ENCODE measurements at places on chromosomes 13 and 19.

DNA sequence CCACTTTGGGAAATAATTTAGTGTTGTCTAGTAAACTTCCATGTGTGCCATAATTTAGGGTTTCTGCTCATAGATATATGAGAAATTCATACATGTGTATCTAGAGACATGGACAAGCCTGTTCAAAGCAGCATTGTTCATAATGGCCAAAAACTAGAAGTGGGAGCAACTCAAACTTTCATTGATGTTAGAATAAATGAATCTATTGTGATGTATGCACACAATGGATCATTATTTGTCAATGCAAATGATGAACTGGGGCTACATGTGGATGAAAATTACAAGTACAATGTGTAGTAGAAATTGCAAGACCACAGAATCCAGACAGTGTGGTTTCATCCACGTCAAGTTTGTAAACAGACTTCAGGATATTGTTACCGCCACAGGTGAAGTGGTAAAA, 284.7 kb downstream of the SLC7A1 start:
- DNase-seq, result no peak

DNA sequence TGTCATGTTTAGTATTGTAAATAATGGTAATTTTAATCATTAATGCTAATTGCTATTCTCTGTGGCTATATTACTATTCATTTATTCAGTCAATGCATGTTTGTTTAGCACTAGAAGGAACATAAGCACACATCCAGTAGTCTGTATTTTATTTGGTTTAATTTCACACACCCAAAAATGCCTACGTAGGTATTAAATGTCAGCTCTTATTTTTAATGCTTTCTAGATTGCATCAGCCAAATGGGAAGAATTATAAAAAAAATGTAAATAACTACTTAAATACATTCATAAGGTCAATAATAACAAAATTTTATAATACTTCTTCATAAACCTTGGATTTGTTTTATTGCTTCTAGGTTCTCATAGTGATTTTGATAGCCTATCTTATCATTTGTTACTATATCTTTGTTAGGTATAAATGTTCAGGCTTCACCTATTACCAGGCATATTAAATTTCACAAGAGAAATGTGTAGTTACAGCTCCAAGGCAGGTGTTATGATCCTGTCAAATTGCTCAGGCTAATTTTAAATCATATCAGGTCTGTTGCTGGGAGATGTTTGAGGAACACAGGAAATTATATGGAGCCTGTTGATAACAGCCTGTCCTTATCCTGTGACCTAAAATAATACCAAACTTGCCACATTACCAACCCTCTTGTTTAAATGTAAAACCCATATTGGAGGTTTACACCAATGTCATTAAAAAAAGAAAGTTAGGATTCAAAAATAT, 34.4 kb downstream of the ITGBL1 start:
- DNase-seq, result no peak

DNA sequence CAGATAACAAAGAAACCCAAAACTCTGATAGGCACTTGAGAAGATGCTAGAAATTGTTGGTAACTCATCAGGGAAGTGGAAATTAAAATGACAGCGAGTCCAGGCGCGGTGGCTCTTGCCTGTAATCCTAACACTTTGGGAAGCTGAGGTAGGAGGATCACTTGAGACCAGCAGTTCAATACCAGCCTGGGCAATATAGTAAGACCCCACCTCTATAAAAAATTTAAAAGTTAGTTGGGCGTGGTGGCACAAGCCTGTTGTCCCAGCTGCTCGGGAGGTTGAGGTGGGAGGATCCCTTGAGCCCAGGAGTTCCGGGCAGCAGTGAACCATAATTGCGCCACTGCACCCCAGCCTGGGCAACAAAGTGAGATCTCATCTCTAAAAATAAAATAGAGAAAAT, 2.6 kb upstream of the RYR1 start:
- no peak for DNase-seq

- DNase-seq, result no peak
These were observed 28.3 kb downstream of the KLF12 start for GRCh38 chr13:74105871-74106270.

DNA sequence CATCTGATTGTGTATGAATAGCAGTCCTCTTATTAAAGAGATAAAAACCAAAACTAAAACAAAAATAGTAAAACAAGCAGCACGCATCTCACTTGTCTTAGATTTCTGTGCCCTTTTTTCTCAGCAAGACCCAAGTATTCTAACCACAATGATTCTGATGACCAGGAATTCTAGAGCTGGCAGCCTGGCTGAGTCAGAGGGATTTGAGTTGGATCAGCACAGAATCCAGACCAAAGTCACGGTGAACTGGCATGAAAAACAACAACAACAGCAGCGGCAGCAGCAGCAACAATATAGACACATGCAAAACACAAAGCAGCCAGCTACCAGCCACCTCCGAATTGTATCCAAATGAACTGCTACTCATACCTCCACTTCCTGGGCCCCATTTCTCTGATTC, 360.5 kb downstream of the KCNRG start:
- no peak for DNase-seq

DNA sequence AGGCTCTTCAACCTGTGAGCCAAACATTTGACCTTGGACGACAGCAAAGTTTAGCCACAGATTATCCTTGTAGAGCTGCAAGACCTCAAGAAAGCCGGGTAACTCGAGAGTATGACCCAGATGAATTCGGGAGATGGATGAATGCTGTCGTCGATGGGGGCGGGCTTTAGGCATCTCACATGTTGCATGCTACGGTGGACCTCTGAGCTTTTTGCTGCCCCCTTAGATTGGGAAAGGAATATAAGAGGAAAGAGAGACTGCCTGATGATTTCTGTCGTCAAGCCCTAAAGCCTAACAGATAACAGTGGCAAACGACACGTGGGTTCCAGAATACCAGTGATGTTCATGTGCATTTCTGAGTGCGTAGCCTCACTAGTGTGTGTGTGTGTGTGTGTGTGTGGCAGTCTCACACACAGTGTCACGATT, 730 bp upstream of the ABCC4 start:
- no peak for DNase-seq

- DNase-seq, result no peak
These were observed 99.9 kb upstream of the FAM216B start for GRCh38 chr13:42681326-42682100.

DNA sequence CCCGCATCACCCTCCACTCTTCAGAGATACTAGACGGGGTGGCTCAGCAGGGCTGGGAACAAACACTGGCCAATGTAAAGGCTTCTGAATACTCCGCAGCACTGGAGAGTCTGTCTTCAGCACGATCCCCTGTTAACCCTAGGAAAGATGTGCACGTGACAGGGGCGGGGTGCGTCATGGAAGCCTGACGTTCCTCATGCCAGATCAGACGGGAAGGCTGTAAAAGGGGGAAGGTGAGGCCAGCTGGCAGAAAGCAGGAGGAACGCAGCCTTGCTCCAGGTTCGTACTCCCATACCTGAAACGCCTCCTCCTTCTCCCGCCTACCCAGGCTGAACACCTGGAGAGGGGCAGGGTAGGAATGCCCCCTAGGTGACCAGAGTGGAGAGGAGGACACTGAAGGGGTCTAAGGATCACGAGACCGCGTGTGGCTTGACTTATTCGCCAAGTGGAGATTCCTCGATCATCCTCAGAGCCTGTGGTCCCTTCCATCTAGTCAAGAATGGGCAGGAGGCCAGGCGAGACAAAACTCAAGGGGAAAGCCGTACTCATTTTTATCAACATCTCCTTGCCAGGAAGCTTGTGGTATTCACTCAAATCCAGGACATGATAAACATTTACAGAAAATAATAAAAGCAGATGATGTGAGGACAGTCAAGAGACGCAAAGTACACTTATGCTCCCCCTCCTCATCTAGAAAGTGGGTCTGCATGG, 18.2 kb upstream of the FFAR2 start:
- no peak for DNase-seq

DNA sequence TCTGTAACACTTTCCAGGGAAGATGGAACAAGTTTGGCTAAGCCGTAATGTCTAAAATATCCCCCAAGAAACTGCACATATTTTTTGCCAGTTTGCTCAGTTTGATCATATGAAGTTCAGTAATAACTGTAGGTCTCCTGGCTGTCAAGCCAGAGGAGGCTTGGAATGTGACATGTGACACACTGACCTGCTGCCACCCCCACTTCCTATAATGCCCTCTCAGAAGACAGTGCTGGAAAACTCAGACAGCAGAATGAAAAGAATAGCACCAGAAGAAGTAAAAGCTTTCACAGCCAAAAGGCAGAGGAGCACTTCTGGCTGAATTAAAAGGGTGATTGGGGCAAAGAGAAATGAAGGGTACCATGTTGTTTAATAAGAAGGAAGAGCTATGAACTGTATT, 67.4 kb upstream of the UBAC2 start:
- DNase-seq, result no peak

DNA sequence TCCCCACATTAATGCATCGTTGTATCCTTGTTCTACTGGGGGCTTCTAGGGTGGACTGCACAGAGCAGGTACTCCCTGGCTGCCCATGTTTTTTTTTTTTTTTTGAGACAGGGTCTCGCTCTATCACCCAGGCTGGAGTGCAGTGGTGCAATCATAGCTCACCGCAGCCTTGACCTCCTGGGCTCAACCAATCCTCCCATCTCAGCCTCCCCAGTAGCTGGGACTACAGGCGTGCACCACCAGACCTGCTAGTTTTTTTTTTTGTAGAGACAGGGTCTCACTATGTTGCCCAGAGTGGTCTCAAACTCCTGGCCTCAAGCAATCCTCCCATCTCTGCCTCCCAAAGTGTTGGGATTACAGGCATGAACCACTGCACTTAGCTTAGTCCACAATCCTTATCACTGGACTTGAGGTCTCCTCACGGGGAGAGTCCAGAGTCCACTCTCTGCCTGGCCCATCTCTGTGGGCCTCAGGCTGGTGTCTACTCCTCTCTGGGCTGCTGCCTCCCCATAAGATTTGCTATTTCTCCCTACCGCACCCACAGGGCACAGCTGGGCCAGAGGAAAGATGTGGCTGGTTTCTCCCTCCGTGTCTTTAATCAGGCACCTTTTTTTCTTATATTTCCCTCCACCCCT, 50.4 kb upstream of the CYP4F8 start:
- no peak for DNase-seq

DNA sequence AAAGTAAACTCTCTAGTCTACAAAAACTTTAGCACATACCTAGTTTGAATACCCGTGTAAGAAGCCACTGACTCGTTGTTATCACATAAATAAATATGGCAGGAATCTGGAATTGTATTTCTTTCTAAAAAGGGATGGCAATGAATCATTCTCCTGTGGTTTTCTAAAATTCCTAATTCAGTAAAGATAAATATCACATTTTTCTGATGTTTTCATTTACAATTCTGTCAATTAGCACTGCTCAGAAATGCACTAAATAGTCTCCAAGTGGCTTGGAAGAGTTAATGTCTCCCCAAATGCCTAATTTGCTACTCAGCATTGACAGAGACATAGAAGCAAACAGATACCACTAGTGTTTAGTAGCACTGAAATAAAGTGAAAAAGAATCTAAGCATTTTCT, 547.7 kb upstream of the SLITRK1 start:
- DNase-seq, result no peak

DNA sequence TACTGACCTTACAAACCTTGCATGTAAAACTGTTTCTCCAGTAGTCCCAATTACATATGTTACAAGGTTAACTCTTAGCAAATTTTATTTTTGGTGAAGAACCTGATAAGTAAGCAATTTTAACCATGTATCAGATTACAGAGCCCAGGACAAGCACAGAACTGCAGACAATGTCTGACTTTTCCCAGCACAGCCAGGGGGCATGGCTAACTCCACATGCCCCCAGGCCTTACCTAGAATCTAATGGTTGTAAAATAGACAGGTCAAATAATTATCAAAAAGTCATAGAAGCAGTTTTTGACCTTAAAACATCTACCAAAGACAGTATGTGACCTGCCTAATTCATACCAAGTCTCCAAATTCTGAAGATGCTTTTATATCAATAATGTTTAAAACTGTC, 364.1 kb downstream of the FOXO1 start:
- DNase-seq, result no peak

All from suppressor macrophage treated with lipopolysaccharide for 4 hours (primary cell).